ENCODE measurements at places on chromosomes 11 and 22.

- no peak for DNase-seq
These were observed 6.8 kb downstream of the FUT4 start for GRCh38 chr11:94550513-94550912.

- DNase-seq: no peak
These were observed 802.7 kb downstream of the METTL15 start for GRCh38 chr11:28910926-28911325.

- no peak for DNase-seq
These were observed 30.8 kb upstream of the GDPD4 start for GRCh38 chr11:77332259-77332658.

- no peak for DNase-seq
These were observed 993.4 kb upstream of the FAT3 start for GRCh38 chr11:91231226-91231625.

GRCh38 chr11:74030723-74031676 is 22.1 kb upstream of the UCP3 start:
- no peak for DNase-seq

- no peak for DNase-seq
These were observed 7.2 kb upstream of the IL18BP start for GRCh38 chr11:71991494-71991893.

DNA sequence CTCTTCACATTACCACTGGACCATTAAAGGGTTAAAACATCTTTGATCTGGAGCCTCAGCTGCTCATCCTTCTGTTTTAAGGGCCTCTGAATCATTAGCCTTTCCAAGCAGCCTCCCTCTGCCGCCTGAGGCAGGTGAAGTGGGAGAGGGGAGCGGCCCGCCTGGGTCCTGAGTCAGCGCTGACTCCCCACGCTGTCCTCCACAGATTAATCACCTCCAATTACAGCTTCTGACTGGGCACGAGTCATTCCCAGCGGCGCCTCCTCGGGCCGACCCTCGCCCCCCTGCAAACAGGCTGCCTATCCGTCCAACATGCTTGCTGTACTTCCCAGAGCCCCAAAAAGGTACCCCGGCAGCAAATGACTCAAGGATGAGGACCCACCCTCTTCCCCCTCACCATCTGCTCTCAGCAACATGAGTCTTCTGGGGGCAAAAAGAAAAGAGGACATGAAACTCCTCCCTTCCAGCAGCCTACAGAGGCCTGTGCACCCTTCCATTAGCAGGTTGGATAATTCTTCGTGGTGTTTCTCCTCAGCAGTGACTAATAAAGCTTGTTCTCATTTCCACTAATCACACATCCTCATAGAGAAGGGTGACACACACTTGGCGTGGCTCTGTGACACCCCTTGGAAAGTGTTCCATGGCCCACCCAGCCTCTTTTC is 44.3 kb upstream of the JAM3 start:
- no peak for DNase-seq

- DNase-seq: no peak
These were observed 7.0 kb upstream of the NF2 start for GRCh38 chr22:29596408-29596807.

DNA sequence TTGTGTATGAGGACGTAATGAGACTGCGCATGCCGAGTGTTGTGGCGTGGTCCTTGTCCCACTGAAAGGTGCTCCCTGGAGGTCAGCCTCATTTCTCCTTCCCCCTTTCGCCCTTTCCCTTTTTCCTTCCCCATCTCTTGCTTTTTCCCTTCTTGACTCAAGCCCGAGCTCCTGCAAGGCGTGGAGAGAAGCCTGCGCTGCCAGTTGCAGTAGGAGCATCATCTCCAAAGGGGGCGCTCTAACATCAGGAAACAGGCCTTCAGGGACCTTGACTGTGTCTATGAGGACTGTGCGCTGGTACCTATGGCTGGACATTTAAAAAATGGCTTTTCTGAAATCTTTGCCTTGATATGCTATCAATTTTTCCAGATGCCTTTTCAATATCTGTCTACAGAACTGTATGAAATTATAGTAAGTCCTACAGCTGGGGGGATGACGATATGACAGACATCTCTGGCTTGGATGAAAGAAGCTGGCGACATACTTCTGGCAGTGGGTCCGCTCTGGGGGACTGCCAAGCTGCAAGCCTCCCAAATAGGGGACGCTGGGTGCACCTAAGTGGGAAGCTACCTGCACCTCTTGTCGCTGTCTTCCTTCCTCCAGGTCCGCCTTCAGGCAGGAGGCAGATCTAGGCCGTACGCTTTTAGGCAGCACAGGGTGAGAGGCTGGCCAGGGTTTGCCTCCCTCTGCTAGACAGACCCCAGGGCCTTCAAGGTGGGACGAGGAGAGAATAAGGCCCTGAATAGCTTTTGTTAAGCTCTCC is 96.5 kb downstream of the NXPE2 start:
- peak; percentile 89 for DNase-seq

DNA sequence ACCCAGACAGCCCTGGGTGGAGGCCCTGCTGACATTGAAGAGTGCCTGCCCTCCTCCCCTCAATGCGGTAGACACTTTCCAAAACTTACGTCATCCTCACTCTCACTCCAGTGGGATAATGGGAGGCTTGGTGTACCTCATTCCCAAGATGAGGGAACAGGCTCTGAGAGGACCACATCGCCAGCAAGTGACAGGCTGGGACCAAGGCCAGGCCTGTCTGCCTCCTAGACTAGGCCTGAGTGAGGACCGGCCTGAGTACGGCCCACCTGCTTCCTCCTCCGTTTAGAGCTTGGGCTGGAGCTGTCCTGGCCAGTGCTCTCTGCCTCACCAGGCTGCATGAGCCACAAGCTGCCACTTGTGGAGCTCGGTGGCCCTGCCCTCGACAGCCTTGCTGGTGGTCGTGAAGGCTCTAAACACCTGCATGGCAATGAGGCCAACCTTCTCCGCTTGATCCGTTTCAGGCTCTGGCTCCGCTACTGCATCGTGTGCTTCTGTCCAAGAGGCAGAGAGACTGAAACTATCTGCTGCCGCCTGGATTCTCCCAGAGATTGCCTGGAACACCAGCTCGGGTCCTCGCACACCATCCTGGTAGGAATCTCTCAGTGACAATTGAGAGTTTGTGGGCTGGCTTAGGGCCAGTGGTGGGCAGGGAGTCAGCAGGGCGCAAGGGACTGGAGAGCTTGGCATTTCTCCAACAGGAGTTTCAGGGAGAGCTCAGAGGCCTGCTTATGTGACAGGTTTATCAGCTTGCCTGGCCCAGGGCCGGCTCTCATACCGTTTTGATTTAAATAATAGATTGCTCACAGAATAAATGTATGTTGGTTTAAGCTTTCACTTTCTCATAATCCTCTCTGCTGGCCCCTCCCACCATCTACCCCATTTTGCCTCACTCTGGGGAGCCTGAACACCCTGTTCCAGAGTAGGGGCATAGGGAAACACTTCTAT is 9.4 kb downstream of the LRRC75B start:
- DNase-seq: no peak

- DNase-seq: no peak
These were observed 2.9 kb upstream of the TUBGCP6 start for GRCh38 chr22:50247748-50248147.

- DNase-seq: no peak
These were observed 135.4 kb downstream of the OSBP2 start for GRCh38 chr22:30829901-30830550.

- DNase-seq: no peak
These were observed 23.8 kb downstream of the SYTL2 start for GRCh38 chr11:85787168-85787567.

GRCh38 chr11:41201156-41201555 is 258.3 kb downstream of the LRRC4C start:
- peak; percentile 55 for DNase-seq

- no peak for DNase-seq
These were observed 45.4 kb downstream of the TP53I11 start for GRCh38 chr11:44905131-44905866.

DNA sequence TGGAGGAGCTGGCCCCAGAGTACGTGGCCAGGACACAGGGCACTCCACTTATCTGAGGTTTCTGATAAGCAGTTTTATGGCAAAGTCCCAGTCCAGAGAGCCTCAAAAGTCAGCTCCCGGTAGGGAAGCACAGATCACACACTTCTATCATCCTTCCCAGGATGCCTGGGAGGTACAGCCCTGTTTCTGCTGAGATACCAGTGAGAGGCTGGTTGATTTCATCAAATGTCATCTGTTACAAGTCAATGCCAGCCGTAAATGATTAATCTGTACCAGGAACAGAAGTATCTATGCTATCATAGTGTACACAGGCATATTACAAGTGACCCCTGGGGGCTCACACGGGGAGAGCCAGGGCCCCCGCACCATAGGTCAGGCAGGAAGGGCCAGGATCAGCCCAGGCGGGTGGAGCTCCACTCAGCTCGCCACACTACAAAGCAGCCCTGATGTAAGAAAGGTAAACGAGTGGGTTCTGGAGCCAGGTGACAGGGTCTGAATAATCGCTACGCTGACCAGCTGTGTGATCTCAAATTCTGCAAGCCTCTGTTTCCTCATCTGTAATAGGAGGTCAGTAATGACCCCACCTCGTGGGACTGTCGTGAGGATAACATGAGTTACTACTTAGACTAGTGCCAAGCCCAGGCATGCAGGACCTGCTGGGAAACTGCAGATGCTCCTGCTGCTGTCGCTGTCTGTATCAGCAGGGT is 17.6 kb downstream of the PLA2G6 start:
- DNase-seq: no peak

GRCh38 chr22:30873086-30873650 is 95.4 kb downstream of the MORC2 start:
- DNase-seq: no peak

GRCh38 chr22:30312053-30312452 is 14.7 kb downstream of the TBC1D10A start:
- no peak for DNase-seq

DNA sequence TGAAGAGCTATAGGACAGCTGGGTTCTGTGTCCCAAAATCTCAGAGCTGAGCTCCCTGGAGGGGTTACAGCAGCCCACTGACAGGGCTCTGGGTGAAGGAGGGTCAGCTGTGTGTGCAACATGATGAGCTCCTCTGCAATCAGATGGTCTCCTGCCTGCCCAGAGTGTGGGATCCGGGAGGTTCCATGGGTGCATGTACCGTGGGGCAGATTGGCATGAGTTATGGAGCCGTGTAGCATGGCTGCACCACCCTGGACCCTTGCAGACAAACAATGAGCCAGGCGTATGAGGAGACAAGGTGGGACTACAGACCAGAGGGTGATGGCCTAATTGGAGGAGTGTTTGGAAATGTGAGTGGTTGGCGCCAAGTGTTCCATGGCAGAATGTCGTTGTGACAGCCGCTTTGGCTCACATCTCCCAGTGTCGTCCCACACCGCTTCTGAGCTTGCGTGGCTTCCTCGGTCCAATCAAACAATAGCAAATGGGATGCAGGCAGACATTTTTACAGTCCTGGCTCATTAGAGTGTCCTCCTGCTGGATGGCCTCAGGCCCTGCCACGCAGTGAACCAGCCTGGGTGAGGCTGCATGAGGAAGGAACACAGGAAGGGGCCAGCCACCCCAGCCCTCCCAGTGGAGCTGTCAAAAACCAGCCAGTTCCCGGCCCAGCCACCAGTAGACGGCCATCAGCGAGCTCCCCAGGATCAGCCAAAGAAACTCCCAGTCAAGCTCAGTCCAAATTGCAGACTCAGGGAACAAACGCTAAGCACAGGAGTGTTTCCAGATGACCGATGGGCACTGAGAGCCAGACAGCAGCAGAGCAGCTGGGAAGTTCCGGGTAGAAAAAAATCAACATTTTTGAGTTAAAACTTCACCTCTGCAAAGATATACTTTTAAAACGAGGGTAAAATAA is 1066.9 kb downstream of the BRD1 start:
- DNase-seq: no peak

DNA sequence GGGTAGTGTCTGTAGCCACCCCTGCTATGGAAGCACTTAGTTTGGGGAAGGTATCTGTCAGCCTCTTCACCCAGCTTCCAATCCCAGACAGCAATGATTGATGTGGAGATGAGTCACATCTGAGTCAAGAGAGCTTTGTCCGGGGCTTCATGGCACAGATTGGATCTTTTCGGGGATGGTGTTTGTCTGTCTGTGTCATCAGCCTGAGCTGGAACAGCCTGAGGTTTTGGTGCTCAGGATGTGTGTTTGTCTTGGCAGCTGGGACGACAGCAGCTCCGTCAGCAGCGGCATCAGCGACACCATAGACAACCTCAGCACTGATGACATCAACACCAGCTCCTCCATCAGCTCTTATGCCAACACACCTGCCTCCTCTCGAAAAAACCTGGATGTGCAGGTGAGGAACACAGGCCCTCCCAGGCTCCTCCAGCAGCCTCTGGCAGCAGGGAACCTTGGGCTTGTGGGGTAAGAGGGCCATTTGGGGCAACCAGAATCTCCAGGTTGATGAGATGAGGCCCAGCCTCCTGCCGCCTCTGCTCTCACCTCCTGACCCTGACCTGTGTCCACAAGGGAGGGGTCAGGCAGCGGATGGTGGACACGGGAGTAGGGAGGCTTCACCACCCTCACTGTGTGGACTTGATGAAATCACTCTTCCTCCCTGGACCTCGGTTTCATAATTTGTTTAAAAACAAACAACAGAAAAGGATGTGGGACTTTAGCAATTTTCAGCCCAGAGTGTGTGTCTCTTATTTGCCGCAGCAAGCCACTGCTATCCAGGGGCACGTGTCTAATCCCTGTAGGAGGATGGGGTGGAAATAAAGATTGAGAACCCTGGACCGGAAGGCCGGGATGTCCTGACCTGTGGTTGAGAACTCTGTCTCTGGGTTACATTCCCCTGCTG is 124.3 kb downstream of the DBX1 start:
- no peak for DNase-seq

GRCh38 chr11:7690648-7691047 is 15.6 kb downstream of the OVCH2 start:
- no peak for DNase-seq

GRCh38 chr11:68373815-68374501 is 61.6 kb downstream of the LRP5 start:
- DNase-seq: peak; percentile 12

GRCh38 chr22:37126383-37126782 is 16.9 kb upstream of the TMPRSS6 start:
- peak; percentile 7 for DNase-seq

DNA sequence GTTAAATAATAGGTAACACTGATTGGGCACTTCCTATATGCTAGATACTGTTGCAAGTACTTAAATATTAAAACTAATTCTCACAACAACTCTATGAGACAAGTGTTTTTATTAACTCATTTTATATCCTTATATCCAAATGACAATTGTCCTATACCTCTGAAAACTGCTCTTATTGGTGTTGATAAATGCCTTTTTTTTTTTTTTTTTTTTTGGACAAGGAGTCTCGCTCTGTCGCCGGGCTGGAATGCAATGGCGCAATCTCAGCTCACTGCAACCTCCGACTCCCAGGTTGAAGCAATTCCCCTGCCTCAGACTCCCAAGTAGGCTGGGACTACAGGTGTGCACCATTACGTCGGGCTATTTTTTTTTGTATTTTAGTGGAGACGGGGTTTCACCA is 41.6 kb downstream of the MRTFA start:
- no peak for DNase-seq

GRCh38 chr11:73872749-73873357 is 3.8 kb downstream of the COA4 start:
- DNase-seq: no peak

- DNase-seq: no peak
These were observed 239.7 kb upstream of the API5 start for GRCh38 chr11:43072096-43072495.

- no peak for DNase-seq
These were observed 102.8 kb downstream of the WNT11 start for GRCh38 chr11:76103460-76103859.

- DNase-seq: no peak
These were observed 713.1 kb upstream of the ARHGAP42 start for GRCh38 chr11:99973993-99974392.

Data from cerebellar cortex (tissue), 1 donor.